ENCODE measurements at places on chromosomes 13 and 19.
A peak's percentile ranks its signal among the peaks of the same experiment; 100 is the strongest.

DNA sequence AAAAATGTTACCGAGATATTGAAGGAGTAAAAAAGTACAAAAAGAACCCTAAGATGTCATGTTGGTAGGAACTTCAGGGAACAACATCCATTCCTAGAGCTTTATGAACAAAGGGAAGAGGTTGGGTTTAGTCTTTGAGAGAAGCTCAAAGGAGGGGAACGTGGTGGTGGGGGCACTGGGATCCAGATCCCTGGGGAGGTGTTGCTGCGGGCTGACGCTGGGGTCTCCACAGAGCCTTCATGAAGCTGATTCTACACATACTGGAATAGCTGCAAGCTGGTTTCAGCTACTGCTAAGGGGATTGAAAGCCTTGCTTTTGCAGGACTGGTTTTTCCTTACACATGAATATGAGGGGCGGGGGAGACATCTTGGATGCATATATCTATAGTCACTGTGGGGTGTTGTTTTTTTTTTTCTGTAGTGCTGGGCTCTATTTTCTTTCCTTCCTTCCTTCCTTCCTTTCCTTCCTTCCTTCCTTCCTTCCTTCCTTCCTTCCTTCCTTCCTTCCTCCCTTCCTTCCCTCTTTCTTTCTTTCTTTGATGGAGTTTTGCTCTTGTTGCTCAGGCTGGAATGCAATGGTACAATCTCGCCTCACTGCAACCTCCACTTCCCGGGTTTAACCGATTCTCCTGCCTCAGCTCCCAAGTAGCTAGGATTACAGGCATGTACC, 6.5 kb upstream of the MZF1 start:
- DNase-seq, result no peak

DNA sequence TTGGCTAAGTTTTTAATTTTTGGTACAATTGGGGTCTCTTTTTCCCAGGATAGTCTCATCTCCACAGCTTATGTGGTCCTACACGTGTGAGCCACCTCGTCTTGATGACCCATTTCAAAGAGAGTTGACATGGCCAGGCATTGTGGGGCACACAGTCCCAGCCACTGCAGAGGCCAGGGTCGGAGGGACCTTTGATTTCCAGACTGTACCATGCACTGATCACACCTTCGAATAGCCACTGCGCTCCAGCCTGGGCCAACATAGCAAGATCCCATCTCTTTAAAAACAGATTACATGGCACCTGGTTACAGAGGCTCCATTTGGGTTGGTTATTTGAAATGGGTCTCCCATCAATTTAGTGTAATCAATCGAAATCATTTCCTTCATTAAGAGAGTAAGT, 71.6 kb downstream of the DPRX start:
- DNase-seq, result no peak

GRCh38 chr13:80884056-80884785, 543.3 kb upstream of the SPRY2 start:
- DNase-seq, result no peak

DNA sequence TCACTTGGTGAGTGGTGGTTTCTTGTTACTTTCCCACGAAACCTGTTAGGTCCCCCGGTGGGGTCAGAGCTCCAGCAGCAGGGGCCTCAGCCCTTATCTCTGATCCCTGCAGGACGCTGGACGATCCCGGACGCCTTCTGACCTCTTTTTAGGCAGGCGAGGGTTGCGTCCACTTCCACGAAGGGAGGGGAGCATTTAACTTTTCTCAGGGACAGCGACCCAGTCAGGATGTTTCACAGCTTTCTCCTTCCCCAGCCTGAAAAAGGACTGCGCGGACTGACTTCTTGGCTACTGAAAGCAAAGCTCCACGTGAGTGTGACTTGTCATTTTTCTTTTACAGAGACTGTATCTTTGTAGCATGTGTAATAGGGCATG, 692 bp downstream of the ZNF234 start:
- DNase-seq, result peak; percentile 31

- no peak for DNase-seq
These were observed 31.8 kb upstream of the USE1 start for GRCh38 chr19:17183271-17183761.

DNA sequence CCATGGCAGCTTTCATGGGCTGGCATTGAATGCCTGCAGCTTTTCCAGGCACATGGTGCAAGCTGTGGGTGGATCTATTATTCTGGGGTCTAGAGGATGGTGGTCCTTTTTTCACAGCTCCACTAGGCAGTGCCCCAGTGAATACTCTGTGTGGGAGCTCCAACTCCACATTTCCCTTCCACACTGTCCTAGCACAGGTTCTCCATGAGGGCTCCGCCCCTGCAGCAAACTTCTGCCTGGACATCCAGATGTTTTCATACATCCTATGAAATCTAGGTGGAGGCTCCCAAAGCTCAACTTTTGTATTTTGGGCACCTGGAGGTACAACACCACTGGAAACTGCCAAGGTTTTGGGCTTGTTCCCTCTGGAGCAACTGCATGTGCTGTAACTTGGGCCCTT, 450.6 kb downstream of the LMO7 start:
- DNase-seq, result no peak

DNA sequence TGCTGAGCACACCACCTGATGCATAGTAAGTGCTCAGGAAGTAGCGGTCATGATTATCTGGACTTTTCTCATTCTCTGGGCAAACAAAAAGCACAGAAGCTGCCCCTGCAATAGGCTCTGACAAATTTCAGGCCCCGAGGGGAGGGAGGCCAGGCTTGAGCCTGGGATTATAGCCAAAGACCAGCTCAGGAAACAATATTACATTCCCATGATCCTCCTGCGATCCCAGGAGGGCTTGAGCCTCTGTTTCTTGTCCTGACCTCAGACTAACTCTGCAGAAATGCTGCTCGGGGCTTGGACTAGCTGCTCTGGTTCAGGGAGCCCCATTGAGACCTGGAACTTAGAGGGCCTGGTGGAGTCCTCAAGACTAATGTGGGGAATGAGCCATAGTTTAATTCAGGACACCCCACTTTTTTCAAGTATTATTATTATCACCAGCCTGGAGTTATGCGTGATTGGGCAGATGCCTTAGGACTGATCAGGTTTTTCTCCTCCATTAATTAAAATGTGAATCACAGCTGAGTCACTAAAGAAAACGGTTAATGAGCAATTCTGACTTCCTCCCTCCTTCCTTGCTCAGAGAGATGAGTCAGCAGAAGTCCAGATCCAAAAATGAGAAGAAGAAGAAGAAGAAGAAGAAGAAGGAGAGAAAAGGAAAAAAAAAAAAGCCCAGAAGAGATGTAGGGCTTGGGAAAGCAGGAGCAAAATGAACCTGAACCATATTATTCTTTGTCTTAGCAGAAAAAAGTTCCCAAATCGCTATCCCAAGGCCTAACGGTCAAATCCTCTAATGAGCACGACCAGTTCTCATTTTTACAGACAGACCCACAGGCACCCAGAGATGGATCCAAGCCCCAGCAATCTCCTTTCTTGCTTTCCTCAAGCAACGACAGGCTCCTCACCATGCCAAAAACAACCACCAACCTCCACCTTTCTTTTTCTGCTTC, 107.2 kb downstream of the CACNA1A start:
- peak; percentile 93 for DNase-seq

- DNase-seq, result no peak
These were observed 69.2 kb upstream of the KCTD15 start for GRCh38 chr19:33727331-33727998.

DNA sequence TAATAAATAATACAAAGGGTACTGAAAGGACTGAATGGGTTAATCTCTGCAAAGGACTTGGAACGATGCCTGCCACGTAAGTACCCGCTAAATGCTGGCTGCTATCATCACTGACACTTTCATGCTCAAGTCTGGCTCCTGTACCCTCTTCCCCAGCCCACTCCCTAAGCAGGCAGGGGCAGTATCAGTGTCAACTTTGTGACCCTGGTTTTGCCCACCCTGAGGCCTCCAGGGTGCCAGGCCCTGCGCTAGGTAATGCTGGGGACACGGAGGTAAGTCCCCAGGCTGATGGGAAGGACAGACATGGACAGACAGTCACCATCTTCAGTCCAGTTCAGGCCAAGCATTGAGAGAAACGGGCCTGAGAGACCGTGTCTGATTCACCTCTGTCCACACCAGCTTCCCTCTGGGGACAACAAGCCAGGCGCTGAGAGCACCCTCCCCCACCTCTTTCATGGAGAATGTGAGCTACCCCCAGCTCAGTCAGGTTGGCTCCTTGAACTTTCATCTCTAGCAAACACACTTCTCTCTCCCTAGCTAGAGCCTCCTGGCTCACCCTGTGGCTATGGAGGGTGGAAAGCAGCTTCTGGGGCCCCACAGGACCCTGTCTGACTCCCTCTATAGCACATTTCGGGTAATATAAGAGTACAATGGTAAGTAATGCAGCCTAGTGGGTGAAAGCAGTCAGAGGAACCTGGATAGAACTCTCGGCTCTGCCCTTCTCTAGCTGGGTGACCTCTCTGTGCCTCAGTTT, 800 bp downstream of the ETFB start:
- peak; percentile 30 for DNase-seq

- DNase-seq, result no peak
These were observed 35.2 kb downstream of the C13orf46 start for GRCh38 chr13:113938716-113939115.

DNA sequence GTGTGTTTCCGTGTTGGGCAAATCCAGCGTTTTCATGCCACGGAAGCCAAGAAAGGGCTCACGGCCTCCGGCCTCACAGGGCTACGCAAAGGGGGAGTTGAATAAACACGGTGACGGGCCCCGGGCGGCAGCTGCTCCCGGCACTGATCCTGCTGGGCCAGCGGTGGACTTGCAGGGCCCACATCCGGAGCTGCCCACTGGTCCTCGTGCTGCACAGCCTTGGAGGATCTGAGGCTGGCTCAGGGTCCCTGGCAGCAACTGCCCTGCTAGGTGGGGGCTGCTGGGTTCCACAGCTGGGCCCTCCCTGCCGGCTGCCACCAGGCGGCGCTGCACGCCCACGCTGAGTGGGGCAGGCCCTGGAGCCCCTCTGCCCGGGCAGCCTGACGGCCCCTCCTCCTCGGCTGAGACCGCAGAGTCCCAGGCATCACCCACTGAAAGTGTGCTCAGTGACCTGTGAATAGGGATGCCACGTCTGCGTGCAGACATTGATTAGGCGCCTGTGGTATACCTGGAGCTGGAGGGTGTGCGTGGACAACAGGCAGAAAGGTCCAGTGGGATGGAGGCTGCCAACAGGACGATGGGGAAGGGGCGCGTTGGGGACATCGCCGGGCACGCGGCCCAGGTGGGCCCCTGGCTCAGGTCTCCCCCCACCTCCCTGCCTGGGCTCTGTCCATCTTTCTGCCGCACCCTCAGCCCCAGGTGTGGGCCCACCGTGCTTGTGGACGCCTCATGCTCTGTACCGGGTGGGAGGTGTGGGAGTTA, 5.3 kb upstream of the HCN2 start:
- peak; percentile 61 for DNase-seq

DNA sequence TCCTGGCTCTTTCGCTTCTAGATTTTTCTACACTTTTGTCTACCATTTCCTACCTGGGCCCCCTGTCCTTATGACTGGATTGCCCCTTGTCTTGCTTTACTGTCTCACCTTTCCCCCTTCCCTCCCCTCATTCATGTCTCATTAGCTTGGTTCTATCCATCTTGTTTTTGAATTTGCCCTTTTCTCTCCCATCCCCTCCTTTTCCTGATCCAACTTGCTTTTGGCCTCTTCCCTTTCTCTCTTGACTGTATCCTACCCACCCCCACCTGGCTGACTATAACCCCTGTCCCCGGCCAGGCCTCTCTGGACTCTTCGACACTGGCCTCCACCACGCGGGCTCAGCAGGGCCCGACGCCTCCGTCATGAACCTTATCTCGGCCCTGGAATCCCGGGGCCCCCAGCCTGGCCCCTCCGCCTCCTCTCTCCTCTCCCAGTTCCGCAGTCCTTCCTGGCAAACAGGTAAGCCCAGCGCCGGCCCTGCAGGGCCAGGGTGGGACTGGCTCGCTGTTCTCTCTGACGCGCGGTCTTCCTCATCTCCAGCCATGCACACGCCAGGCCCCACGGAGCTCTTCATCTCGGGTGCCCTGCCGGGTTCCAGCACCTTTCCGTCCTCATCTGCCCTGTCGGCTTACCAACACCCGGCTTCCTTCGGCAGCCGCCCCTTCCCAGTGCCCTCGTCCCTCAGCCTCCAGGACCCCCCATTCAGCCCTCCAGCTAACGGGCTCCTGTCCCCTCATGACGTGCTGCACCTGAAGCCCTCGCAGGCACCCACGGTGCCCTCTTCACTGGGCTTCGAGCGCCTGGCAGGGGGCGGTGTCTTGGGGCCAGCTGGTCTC, 3.4 kb downstream of the PRR12 start:
- no peak for DNase-seq

DNA sequence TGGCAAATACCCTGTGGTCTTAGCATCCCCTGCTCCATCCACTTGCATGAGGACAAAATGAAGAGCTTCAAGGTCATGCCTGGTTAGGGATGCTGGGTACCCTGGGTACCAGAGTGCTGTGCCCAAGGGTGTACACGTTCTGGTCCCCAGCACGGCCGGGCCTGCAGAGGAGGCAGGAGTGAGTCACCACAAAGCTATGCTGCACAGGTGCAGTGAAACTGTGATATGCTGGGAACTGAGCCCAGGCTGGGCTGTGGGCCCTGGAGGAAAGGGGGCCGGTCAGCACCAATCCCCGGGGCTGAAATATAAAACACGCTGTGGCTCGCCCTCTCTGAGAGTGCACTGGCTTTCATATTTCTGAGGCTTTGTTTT, 95.1 kb downstream of the TSHZ3 start:
- no peak for DNase-seq

DNA sequence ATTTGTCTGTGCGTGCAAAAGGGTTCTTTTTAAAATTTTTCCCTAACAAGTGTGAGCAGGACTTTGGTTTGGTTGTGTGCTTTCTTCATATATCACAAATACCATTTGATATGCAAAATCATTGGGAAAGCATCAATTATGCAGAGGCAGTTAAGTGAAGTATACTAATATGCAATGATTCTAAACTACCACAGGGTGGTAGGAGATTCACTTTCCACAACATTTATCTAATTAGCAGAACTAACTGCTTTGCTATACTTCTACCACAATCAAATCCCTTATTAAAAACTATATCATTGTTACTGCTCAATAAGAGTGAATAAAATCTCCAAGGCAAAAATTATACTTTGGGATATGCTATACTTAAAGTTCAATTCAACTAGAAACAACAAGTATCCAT, 2738.9 kb upstream of the PCDH20 start:
- DNase-seq, result no peak

- DNase-seq, result no peak
These were observed 433 bp downstream of the SIX5 start for GRCh38 chr19:45768655-45768983.

DNA sequence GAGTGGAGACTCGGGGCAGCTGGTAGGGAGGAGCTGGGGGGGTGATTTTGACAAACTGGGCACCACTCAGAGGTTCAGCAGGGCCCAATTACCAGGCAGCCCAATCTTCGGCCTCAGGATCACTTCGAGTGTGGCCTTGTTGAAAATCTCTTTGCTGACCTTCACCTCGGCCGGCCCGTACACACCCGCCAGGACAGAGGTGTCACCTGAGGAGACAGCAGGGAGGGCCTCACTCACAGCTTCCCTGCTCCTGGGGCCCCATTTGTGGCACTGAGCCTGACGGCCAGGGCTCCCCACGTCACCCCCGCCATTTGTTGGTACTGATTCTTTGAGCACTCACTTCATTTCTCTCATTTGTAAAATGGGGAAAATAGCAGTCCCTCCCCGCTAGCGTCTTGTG, 4.4 kb downstream of the EXOSC5 start:
- no peak for DNase-seq

GRCh38 chr19:29680447-29680846, 15.2 kb downstream of the PLEKHF1 start:
- DNase-seq, result peak; percentile 37
